ENCODE measurements at places on chromosomes 11 and 22. TPM values are rescaled to one million over a fixed set of nuclear protein-coding genes. Genes with fewer than 3 reads are reported as not detected.

DNA sequence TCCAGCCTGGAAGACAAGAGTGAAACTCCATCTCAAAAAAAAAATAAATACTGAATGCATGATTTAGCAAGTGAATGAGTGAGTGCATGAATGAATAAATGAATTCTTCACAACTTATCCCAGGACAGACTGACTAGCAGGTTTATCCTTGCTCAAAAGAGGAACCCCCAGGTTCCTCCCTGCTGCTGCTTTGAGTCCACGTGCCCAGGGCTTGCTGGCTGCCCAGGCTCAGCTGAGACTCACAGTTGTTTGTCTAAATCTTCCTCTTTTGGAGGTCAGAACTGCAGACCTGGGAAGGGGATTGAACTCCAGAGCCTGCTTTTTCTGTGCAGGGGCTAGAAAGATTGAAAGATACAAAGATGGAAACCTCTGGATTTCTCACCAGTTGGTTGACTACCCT lies 117.4 kb upstream of the TMEM45B start:
- H3K27ac ChIP-seq: no peak overlapping the region
- H3K4me3 ChIP-seq: no peak overlapping the region
- H3K4me1 ChIP-seq: no peaks in the 10 kb centered on the region
- no peaks in the 10 kb centered on the region for H3K36me3 ChIP-seq
- no peaks in the 10 kb centered on the region for H3K27me3 ChIP-seq

GRCh38 chr11:2761131-2762030 lies 61.6 kb upstream of the KCNQ1OT1 start:
- H3K4me3 ChIP-seq: no peak overlapping the region
- DNase-seq: peak; percentile 16
- no peaks in the 10 kb centered on the region for H3K27me3 ChIP-seq
- H3K36me3 ChIP-seq: no peaks in the 10 kb centered on the region

GRCh38 chr11:17525570-17525969 lies 18.6 kb downstream of the USH1C start:
- H3K36me3 ChIP-seq: no peaks in the 10 kb centered on the region
- H3K27me3 ChIP-seq: no peaks in the 10 kb centered on the region
- no peak overlapping the region for H3K4me3 ChIP-seq

The TMEM191C gene
- not detected for total RNA-seq

GRCh38 chr22:39723899-39724351 lies 153.4 kb downstream of the CACNA1I start:
- peak; percentile 9 for DNase-seq
- no peak overlapping the region for H3K27ac ChIP-seq
- no peaks in the 10 kb centered on the region for H3K27me3 ChIP-seq
- no peaks in the 10 kb centered on the region for H3K36me3 ChIP-seq

DNA sequence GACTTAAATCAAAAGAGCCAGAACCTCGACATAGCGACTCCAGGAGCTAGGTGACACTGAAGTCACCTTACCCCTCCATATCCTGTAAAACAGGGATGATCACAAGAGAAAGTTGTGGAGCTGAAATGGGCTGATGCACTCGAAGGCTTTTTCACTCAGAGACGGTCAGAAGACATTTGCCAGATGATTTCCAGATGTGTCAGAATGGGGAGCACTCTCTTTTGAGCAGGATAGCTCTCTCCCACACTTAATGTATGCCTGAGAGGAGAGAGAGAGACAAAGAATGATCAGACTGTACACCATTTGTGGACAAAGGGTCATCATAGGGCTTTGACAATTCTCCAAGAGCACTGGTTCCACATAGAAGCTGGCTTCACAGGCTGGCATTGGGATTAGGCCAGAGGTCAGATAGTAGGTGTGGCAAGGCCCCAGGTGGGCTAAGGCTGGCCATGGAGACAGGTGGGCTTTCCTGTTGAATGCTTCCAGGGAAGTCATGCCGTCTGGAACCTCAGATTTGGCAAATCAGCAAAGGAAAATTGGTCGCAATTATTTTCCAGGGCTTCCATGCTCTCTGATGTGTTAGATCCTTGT lies 42.3 kb upstream of the ETS1 start:
- no peak overlapping the region for H3K4me3 ChIP-seq
- no peaks in the 10 kb centered on the region for H3K4me1 ChIP-seq
- no peaks in the 10 kb centered on the region for H3K27me3 ChIP-seq
- no peaks in the 10 kb centered on the region for H3K36me3 ChIP-seq

GRCh38 chr11:47869544-47870393 lies 21.6 kb upstream of the NUP160 start:
- no peaks in the 10 kb centered on the region for H3K36me3 ChIP-seq
- H3K4me1 ChIP-seq: no peaks in the 10 kb centered on the region
- no peaks in the 10 kb centered on the region for H3K27me3 ChIP-seq
- no peak for DNase-seq
- H3K4me3 ChIP-seq: no peak overlapping the region

The GRIK4 gene
- not detected for total RNA-seq

DNA sequence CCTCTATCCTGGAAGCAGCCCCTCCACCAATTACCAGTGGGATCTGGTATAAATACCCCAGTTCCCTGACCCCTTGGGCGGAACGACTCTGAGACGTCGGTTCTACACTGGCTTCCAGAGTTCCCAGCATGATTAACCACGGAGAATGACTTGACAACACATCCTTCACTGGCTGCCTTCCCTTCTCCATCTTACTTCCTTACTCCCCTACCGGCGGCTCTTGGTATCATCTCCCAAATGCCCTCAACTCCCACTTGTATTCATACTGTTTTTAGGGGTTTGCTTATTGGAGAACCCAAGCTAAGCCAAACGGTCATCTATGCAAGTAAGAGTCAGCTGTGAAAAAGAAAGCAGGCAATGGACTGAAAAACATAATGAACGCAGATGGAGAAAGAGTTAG lies 56.1 kb downstream of the APOL3 start:
- DNase-seq: no peak
- H3K27me3 ChIP-seq: no peaks in the 10 kb centered on the region
- H3K4me1 ChIP-seq: no peaks in the 10 kb centered on the region
- no peak overlapping the region for H3K27ac ChIP-seq
- no peaks in the 10 kb centered on the region for H3K36me3 ChIP-seq

DNA sequence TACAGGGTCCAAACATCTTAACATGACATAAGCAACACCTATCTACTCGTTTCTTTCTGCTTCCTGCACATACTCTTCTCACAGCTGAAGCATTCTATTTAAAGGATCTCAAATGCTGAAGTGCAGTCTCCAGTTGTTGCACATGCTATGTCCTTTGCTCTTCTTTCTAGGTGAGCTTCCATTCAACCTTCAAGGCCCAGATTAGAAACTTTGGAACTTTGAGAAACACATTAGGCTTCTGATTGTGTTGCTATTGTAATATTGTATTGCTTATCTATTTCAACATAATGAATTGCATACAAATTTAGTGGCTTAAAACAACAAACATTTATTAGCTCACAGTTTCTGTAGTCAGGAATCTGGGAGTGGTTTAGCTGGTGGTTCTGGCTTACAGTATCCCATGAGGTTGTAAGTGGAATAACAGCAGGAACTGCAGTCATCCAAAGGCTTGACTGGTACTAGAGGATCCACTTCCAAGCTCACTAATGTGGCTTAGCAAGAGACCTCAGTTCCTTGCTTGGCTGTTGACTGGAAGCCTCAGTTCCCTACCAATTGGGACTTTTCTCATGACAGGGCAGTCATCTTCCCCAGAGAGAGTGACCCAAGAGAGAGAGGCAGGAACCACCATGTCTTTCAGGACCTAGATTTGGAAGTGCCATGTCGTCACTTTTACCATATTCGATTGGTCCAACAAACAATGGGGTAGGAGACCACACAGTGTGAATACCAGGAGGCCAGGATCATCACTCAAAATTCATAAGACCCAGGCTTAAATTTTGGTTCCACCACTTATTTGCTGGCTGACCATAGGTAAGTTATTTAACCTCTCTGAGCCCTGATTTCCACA lies 27.2 kb upstream of the RASSF10 start:
- H3K27me3 ChIP-seq: no peaks in the 10 kb centered on the region
- H3K36me3 ChIP-seq: no peaks in the 10 kb centered on the region
- H3K4me1 ChIP-seq: no peaks in the 10 kb centered on the region
- no peak overlapping the region for H3K4me3 ChIP-seq
- no peak overlapping the region for H3K27ac ChIP-seq

GRCh38 chr11:34208266-34209135 lies 103.1 kb downstream of the NAT10 start:
- H3K4me3 ChIP-seq: no peak overlapping the region
- no peak for DNase-seq
- no peak overlapping the region for H3K27ac ChIP-seq
- no peaks in the 10 kb centered on the region for H3K36me3 ChIP-seq

GRCh38 chr11:118921121-118921928 lies 4.4 kb downstream of the BCL9L start:
- no peaks in the 10 kb centered on the region for H3K36me3 ChIP-seq
- DNase-seq: no peak
- H3K4me1 ChIP-seq: peaks cover 53% of the 10 kb centered on the region
- H3K27me3 ChIP-seq: no peaks in the 10 kb centered on the region
- H3K27ac ChIP-seq: peak overlapping the region; percentile 96

- peaks cover 5% of the 10 kb centered on the region for H3K4me1 ChIP-seq
- no peaks in the 10 kb centered on the region for H3K36me3 ChIP-seq
- H3K27me3 ChIP-seq: no peaks in the 10 kb centered on the region
- DNase-seq: peak; percentile 59
- no peak within 1 kb of the TSS for H3K4me3 ChIP-seq
These were observed at the start of gene APOBEC3H for GRCh38 chr22:39097098-39098020. APOBEC3H (plus strand) TSS chr22:39097244; CDS start chr22:39100279, 3,035 bp downstream.

The ABCC8 gene
- 10.8 TPM for total RNA-seq

The GDPD5 gene
- 10.5 TPM for total RNA-seq

All from breast epithelium (tissue), 4 donors.